HL-60 (cell line): ENCODE measurements at places on chromosomes 13 and 19.

DNA sequence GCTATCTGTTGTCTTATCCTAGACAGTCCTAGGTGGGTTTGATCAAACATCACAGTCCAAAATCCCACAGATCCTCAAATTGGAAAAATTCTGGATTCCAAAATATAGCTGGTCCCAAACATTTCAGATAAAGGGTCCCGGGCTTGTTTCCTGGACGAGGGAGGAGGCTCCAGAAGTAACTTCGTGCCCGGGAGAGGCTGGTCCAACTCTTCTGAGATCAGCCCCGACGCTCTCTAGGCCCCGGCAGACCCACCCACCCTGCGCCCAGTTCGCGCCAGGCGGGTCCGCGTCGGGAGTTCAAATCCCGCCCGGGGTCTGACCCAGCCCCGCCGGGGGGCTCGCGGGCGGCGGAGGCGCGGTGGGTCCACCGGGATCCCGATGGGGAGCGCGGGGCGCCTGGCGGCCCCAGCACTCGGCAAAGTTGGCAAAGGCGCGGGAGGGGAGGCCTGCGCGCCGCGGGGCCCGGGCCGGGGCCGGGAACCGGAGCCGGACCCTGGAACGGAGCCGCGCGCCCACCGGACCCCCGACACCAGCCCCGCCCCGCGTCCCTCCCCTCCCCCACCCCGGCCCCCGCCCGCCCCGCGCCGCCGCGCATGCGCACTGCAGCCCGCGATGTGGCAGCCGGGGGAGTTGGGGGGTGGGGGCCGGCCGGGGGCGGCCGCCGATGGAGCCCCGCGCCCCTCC, 513 bp downstream of the MIER2 start:
- DNase-seq: no peak

GRCh38 chr13:29954082-29955028, 103.9 kb upstream of the UBL3 start:
- DNase-seq: no peak

GRCh38 chr13:113905018-113905417, 41.1 kb upstream of the GAS6 start:
- DNase-seq: no peak

DNA sequence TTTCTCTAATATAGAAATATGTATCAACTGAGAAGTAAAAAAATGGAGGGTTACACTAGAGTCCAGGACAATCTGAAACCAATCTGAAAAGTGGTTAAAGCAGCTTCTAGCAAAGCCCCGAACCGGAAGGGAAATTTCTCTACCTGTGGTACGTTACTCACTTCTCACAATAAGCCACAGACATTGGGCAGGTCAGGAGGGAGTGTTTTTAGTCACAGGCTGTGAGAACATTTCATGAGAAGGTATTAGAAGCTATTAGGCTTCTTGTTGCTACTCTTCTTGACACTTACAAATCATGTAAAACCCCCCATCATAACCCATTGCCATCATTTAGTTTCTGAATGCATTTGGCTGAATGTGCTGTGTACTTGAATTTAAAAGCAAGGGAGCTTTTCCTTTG, 120.9 kb downstream of the NUFIP1 start:
- DNase-seq: no peak

DNA sequence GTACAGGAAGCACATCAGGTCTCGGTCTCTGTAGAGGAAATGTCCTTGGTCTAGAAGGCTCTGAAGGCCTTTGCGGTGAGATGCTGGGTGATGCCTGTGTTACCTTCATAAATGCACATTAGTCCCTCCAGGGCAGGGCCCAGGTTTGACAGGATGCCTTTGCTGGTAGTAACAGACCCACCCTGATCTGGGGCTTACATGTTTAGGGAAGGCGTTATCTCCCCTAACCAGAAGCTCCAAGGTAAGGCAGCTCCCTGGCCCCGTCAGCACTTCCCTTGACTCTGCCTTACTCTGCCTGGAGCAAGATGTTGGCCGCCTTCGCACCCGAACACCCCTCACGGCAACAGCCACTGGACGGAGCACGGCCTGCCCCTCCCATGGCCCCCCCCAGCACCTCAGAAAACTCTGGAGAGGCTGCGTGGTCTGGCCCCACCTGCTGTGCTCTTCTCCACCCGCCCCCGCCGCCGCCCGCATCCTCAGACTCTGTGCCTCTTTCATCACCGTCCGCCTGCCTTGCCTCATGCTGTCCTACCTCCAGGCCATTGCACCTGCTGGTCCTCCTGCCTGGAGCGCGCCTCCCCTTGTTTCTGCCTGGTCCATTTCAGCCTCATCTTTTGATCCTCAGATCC, 9.1 kb downstream of the AP2A1 start:
- DNase-seq: no peak

GRCh38 chr19:33350538-33351309, 22.8 kb upstream of the CEBPG start:
- DNase-seq: no peak

GRCh38 chr19:4080473-4080872, 13.8 kb upstream of the ZBTB7A start:
- no peak for DNase-seq

- DNase-seq: no peak
Measured at GRCh38 chr13:60226507-60226906, 62.8 kb upstream of the DIAPH3 start.

DNA sequence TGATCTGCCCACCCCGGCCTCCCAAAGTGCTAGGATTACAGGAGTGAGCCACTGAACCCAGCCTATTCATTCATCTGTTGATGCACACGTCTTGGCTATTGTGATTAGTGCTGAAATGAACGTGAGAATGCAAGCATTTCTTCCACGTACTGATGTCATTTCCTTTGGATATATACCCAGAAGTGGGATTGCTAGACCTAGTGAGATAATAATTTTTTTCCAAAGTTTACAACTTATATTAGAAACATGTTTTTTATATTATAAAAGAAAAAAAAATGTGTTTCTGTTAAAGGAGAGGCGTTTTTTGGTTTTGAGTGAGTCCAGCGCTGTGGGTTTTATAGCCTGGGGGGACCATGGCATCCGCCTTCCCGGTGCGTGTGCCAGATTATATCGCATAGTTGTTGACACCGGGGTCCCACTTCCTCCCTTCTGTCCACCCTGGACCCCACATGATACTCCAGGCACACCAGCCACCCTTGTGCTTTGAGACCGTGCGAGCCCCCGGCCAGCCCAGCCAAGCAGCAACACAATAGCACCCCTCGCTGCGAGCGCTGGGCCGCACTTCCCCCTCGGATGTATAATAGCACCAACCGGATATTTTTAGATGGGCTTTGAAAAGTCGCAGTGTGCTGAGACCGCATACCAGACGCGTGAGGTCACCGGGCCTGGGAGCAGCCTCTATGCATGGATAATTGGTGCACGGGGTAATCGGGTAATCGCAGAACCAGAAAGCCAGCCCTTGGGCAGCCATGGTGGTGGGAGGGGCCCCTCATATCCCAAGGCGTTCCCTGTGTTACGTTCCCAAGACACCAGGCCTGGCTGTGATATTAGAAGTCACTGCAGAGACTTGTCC, 59.6 kb downstream of the MYO9B start:
- no peak for DNase-seq

GRCh38 chr13:41148419-41149283, 16.0 kb upstream of the KBTBD6 start:
- DNase-seq: no peak

DNA sequence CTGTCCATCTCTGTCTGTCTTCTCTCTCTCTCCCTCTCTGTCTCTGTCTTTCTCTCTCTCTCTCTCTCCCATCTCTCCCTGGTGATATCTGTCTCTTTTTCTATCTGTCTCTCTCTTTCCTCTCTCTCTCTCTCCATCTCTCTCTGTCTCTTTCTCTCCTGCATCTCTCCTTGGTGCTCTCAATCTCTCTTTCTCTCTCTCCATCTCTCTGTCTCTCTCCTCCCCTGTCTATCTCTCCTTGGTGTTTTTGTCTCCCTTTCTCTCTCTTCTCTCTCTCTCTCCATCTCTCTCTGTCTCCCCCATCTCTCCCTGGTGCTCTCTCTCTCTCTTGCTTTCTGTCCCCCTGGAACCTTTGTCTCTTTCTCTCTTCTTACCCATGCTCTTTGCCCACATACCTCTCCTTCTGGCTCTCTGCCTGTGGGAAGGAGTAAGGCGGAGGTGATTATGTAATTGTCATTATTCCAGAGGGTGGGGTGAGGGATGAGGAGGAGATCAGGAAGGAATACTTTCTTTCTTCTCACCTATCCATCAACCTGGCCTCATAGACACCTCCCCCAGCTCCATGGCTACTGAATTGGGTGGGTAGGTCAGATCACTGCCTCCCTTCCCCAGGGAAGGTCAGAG, 30.9 kb upstream of the CYP2B6 start:
- no peak for DNase-seq

- DNase-seq: peak; percentile 50
Measured at GRCh38 chr19:39411081-39411831, 1.2 kb upstream of the PLEKHG2 start.

GRCh38 chr13:59748046-59748445, 415.7 kb downstream of the DIAPH3 start:
- DNase-seq: no peak

GRCh38 chr13:51923983-51924539, 62.3 kb downstream of the CCDC70 start:
- DNase-seq: peak; percentile 18

- DNase-seq: peak; percentile 69
Measured at GRCh38 chr13:105184201-105184600, 1351.3 kb downstream of the EFNB2 start.

- DNase-seq: no peak
Measured at GRCh38 chr19:33192010-33192409, 2.1 kb upstream of the LRP3 start.

- DNase-seq: no peak
Measured at GRCh38 chr13:102220681-102221228, 181.1 kb downstream of the FGF14 start.

DNA sequence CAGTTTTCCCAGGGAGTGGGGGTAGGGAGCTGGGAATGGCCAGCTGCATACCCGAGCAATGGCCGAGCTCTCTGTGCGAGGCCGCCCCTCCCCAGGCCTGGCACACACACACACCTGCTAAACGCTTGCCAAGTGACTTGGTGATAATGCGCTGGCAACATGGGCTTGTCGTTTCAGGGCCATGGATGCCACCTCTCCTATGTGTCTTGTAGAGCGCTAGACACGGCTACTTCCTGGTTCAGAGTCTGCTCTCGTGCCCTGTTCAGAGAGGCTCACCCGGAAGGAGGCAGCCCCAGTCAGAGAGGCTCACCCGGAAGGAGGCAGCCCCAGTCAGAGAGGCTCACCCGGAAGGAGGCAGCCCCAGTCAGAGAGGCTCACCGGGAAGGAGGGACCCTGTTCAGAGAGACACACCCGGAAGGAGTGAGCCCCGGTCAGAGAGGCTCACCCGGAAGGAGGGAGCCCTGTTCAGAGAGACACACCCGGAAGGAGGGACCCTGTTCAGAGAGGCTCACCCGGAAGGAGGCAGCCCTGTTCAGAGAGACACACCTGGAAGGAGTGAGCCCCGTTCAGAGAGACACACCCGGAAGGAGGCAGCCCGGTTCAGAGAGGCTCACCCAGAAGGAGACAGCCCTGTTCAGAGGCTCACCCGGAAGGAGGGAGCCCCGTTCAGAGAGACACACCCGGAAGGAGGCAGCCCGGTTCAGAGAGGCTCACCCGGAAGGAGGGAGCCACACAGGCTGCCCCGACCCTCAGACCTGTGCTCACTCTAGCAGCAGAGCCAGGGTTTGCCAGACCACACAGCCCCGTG, 4.2 kb downstream of the ADPRHL1 start:
- no peak for DNase-seq

DNA sequence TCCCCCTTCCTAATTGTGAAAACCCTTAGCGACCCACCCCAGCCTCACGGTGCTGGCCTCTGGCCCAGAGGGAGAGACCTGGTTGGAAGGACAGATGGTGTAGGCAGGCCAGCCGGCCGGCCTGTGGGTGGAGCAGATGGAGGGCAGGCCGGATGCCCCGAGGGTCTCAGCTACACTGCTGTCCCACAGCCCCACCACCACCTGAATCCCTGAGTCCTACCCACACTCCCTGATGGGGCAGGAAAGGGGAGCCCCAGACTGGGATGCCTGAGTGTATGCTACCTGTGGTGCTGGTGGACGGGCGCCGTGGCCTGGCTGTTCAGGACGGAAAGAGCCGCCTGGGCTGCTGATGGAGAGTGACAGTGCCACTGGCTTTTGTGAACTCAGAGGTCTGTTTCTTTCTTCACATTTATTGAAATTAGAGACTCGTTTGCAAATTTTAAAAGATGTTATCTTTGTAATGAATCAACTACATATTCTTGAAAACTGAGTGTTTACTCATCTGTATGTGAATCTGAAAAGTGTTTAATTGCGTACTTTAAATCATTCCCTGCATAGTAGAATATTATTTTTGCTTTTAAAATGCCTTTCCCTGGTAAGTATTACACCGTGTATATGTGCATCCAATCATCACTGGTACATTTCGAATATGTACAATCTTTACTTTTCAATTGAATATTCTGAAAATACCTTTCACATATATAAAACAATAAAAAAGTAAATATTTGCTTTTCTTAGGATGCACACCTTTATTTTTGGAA, 35.7 kb downstream of the TFDP1 start:
- DNase-seq: no peak

GRCh38 chr13:62483774-62484173, 1068.1 kb upstream of the PCDH20 start:
- no peak for DNase-seq

- DNase-seq: no peak
Measured at GRCh38 chr13:104779311-104779993, 1713.2 kb upstream of the SLC10A2 start.

DNA sequence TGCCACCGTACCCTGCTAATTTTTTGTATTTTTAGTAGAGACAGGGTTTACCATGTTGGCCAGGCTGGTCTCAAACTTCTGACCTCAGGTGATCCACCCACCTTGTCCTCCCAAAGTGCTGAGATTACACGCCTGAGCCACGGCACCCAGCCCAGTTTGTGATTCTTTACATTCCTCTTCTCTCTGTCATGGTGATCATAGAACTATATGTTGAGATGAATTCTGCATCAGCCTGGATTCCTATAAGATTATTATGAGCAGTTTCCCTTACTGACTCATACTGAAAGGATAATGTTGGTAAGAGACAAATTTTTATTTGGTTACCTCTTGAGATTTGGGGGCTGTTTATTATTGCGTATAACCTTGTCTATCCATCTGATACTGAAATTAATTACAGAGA, 121.5 kb upstream of the CSNK1A1L start:
- no peak for DNase-seq

DNA sequence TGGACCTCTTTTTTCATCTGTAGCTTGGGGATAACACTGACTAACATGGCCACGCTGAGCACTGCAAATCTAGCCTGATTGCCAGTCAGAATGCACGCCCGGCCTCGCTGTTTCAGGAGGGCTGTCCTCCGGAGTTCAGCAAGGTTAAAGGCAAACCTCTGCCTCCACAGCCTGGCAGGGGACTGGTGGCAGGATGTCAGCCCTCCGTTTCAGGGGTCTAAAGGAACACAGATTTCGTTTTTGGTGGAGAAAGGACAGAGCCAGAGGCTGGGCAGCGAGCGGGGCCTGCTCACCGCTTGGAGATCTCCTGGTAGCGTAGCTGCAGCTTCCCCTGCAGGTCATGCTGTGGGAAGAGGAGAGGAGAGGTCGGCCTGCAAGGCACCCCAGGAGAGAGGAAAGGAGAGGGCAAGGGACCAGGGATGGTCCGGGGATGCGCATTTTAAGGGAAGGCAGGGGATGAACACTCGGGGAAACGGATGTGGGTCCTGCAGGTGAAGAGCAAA, 560 bp downstream of the NDUFA7 start:
- no peak for DNase-seq
